G401 (cell line): ENCODE measurements at places on chromosomes 4 and X. TPM values are rescaled to one million over a fixed set of nuclear protein-coding genes. Genes with fewer than 3 reads are reported as not detected.

- DNase-seq, result no peak
Observed at GRCh38 chr4:37732526-37733186, 46.5 kb upstream of the RELL1 start.

The IBSP gene
- total RNA-seq, result not detected in 2 replicates

The IL9R gene
- not detected in 2 replicates for total RNA-seq

The KLHL34 gene
- not detected in 2 replicates for total RNA-seq

DNA sequence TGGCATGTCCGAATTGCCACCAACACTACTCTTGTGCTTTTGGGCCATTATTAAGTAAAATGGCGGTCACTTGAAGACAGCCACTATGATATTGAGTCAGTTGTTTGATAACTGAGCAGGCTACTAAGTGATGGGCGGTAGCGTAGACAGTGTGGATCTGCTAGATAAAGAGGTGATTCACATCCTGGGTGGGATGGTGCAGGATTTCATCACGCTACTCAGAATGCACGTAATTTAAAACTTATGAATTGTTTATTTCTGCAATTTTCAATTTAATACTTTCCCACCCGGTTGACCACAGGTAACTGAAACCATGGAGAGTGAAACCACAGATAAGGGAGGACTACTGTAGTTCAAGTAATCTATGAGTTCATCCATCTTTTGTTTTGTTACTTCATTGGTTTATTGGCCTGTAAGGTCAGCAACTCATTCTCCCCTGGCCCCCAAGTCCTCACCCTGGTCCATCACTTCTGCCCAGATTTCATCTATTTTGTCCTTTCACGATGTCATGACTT, 2.9 kb downstream of the ARAF start:
- no peak for DNase-seq

DNA sequence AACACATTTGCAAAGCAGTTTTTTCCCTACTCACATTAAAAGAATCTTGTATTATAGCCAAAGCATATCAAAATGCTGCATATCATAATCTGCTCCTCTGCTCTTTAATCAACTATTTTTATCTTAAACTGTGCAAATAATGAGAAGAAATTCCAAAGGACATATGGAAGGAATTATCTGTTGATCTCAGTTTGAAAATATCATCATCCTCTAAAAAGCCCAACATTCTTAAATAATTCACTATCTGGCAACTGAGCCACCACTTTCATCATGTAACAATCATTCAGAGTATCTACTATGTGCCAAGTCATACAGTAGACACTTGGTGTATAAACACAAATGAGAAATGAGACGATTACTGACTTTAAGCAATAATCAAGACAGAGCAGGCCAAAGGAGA, 63.0 kb downstream of the PRSS12 start:
- DNase-seq, result no peak

- DNase-seq, result no peak
Observed at GRCh38 chr4:13432453-13432852, 51.7 kb downstream of the RAB28 start.

- DNase-seq, result no peak
Observed at GRCh38 chr4:125985856-125986255, 671.1 kb downstream of the FAT4 start.

The GUCY1A1 gene
- total RNA-seq, result 25.7 and 29.0 TPM in 2 replicates

DNA sequence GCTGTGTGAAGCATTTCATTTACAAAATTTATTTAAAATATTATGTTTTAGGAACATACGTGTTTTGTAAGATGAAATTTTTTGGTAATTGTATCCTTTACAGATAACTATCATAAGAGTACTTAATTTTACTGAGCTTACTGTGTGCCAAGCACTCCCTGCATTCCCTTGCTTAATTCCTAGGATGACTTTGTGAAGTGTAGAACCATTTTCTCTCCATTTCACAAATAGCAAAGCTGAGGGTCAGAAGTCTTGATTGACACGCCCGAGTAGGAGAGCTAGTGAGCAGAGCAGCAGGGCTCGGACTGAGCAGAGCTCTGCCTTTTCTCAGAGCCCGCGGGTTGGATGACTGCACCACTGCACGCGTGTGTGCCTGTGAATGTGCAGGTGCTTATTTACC, 30.6 kb downstream of the PIGG start:
- no peak for DNase-seq

- no peak for DNase-seq
Observed at GRCh38 chrX:96447161-96447560, 237.5 kb upstream of the DIAPH2 start.

The MGAT4D gene
- not detected in 2 replicates for total RNA-seq

DNA sequence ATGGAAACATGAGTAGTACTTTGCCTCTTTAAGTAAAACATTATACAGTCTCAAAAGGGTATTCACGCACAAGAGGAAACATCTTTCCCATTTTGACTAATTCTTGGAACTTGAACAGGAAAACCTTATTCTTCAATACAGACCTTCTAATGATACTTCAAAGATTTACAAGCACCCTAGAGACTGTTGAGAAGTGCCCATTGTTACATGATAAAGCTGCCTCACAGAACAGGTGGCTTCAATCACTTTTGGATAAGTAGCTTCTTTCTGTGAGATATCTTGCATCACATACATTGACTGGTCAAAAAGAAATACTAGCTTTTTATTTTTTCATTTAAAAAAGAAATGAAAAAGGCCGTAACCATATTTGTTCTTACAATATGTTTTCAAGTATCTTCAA, 219.4 kb downstream of the EPHA5 start:
- no peak for DNase-seq
